Esophagus squamous epithelium (tissue), 5 donors: ENCODE measurements at places on chromosomes 12 and 14.

GRCh38 chr12:123938679-123939480, 33.8 kb downstream of the CCDC92 start:
- no peaks in the 10 kb centered on the region for H3K27me3 ChIP-seq
- no peak overlapping the region for H3K4me3 ChIP-seq

DNA sequence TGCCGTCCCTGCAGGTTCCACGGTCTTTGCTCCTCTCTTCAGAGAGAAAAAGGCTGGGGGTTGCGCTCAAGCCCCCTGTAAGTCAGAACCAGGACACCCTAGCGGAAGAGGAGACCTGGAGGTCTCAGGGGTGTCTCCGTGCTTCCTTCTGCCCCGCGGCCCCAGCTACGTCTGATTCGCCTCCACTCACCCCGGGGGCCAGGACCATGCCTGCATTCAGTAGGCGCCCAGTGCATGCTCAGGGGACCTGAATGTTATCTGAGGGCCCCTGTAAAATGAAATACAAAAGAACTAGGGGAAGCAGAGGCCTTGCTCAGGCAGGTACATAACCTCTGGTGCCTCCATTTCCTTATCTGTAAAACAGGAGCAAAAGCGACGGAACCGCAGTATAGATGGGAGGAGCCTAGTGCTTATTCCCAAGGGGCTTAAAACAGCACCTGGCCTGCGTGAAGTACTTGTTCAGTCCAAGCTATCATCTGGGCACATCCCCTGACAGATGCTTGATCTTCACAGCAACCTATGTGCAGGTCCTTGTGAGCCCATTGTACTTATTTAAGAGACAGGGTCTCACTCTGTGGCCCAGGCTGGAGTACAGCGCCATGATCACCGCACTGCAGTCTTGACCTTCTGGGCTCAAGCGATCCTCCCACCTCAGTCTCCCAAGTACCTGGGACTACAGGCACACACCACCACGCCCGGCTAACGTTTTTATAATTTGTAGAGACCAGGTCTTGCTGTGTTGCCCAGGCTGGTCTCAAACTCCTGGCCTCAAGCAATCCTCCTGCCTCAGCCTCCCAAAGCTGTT, 110.3 kb upstream of the NCOR2 start:
- H3K4me1 ChIP-seq: peaks cover 37% of the 10 kb centered on the region
- H3K27ac ChIP-seq: no peak overlapping the region
- no peaks in the 10 kb centered on the region for H3K36me3 ChIP-seq
- no peak overlapping the region for H3K4me3 ChIP-seq
- H3K27me3 ChIP-seq: no peaks in the 10 kb centered on the region

DNA sequence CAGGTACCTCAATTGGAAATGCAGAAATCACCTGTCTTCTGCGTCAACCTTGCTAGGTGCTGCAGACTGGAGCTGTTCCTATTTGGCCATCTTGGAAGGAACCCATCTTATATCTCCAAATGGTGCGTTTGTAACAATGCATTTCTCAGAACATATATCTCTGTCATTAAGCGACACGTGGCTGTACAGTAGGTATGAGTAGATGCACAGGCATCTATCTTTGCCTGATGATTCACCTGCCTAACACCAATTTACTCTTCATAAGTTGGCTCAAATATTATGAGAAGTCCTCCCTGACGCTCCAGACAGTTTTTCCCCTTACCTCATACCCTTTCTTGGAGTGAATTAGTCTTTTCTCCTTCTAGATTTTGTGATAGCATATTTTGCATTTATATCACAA, 44.2 kb downstream of the GPR137C start:
- no peak for DNase-seq
- H3K27me3 ChIP-seq: no peaks in the 10 kb centered on the region
- H3K27ac ChIP-seq: no peak overlapping the region

DNA sequence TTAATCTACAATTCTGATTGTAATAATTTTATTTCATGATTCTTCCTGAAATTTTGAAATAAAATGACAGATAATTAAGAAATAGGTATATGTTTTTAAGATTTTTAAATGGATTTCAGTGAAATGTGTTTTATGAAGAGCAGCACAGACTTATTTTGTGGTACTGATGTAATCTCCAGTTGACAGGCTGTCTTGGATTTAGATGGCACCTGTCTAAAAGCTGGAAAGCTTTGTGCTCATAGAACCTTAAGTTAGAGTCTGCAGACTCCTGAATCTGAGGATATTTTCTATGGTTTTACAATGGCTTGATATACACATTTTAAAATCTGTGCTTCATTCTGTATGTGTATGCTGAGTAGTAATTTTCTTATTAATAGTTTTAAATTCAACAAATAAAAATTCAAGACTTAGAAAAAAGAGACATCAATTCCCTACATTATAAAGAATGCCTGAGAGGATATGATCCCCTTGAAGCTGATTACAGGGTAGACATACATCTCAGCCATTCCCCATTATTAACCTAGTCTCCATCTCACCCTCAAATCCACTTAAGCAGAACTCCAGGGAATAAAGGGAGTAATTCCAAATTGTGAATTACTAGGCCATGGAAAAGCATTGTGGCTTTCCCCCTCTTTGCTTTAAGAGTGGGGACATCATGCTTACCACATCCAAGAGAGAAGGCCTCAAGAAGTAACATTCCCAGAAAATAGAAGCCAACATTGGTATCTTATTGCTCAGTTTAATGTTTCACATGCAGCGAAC, 33.7 kb upstream of the ACSS3 start:
- no peak for DNase-seq
- H3K27me3 ChIP-seq: no peaks in the 10 kb centered on the region
- H3K36me3 ChIP-seq: no peaks in the 10 kb centered on the region
- no peak overlapping the region for H3K4me3 ChIP-seq

DNA sequence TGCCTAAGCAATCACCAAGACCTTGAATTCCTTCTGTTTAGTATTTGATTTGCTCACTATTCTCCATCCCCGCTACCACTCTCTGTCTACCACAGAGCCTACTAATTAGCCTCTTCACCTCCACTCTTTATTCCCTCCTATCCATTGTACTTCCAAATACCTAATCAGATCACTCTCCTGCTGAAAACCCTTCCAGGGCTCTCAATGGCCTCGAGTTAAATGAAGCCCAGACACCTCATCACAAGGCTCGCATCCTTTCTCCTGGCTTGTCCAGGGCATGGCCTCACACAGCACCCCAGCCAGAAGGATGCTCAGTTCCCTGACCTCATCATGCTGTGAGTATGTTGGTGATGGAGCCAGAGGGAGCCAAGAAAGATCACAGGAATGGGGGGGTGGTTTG, 71.4 kb upstream of the PRMT8 start:
- no peak for DNase-seq
- H3K27me3 ChIP-seq: no peaks in the 10 kb centered on the region
- no peaks in the 10 kb centered on the region for H3K4me1 ChIP-seq
- H3K36me3 ChIP-seq: no peaks in the 10 kb centered on the region

DNA sequence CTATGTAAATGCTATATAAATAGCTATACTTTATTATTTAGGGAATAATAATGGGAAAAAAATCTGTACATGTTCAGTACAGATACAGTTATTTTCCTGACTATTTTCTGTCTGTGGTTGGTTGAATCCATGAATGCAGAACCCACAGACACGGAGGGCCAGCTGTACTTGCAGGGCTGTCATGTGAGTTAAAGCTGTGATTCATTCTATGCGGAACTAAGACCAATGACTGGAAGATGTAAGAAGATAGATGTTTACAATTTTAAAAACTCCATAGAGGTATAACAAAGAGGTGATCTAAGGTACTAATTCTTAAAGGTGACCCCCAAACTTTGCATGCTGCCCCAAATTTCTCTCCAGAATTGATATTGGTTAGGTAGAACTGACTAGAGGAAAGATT, 14.6 kb downstream of the PCNX4 start:
- no peak overlapping the region for H3K4me3 ChIP-seq
- no peaks in the 10 kb centered on the region for H3K4me1 ChIP-seq
- DNase-seq: no peak
- H3K36me3 ChIP-seq: no peaks in the 10 kb centered on the region

DNA sequence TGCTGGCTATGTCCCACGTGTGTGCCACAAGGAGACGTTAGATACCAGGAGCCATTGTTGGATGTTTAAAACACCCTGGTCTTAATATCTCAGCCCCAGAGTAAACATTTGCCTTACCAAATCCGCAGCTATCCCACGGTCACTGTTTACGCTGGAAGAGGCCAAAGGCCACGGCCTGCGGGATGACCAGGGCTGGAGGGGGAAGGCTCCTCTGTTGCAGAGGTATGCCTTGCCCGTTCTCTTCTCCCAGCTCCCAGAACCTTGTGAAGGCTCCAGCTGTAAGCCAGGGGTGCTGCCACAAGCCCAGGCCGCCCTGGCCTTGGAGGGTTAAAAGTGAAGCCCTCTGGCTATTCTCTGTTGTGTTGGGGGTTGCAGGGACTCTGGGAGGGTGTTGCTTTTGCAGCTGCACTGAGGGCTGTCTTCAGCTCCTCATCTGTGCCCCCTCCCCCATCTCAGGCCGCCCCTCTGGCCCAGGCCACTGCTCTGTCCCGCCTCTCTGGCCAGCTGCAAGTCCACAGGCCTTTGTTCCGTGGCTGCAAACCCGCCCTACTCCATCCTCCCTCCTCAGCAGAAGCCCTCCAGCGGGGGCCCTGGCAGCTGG, 2.5 kb downstream of the PLEKHG3 start:
- DNase-seq: no peak
- H3K4me1 ChIP-seq: peaks cover 62% of the 10 kb centered on the region
- peak overlapping the region; percentile 97 for H3K27ac ChIP-seq
- H3K27me3 ChIP-seq: no peaks in the 10 kb centered on the region

DNA sequence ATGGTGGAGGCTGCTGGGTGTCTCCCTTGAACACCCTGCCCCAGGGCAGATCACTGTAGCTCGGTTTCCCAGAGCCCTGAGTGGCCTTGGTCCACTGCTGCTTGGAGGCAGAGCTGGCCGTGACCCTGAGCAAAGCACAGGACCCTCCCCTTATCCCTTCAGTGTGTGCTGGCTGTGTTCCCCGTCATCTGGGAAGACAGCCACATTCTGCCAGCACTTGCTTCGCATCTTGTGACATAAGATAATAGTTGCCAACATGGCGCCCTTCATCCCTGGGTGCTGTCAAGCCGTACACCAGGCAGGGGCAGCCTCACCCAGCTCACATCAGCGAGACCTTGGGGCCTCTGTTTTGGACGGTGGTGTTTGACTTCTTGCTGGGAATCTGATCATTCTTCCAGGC, 12.1 kb upstream of the ALDH2 start:
- no peak overlapping the region for H3K27ac ChIP-seq
- H3K36me3 ChIP-seq: peaks cover 54% of the 10 kb centered on the region
- H3K4me1 ChIP-seq: peaks cover 27% of the 10 kb centered on the region
- H3K4me3 ChIP-seq: no peak overlapping the region
- H3K27me3 ChIP-seq: no peaks in the 10 kb centered on the region

DNA sequence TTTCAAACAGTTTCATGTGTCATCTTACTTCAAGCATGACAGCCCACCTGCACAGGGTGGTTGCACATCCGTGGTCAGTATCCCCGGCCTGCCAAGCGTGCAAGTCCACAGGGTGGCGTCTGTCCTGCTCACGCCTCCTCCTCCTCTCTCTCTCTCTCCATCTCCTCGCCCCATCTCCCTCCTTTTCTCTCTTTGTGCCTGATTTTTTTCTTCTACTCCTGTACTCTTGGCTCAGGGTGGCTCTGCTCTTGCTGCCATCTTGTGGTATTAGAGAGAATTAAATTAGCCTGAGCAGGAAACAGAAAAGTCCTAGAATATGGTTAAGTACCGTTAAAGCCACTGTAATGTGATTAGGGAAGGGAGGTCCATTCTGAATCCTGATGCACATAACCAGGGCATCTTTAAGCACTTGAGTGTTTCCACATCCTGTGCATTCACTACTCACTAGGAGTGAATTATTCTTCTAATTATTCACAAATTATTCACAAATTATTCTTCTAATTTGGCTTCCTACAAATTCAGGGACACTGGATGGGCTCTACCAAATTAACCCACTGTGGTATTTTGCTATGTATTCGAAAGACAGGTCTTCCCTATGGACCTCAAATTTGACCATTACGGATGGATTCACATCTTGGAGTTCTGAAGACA, 25.5 kb upstream of the DTX1 start:
- no peak overlapping the region for H3K27ac ChIP-seq
- DNase-seq: no peak
- H3K4me3 ChIP-seq: no peak overlapping the region
- no peaks in the 10 kb centered on the region for H3K36me3 ChIP-seq
- no peaks in the 10 kb centered on the region for H3K27me3 ChIP-seq

GRCh38 chr14:92585981-92586937, 72.7 kb downstream of the RIN3 start:
- peaks cover 25% of the 10 kb centered on the region for H3K4me1 ChIP-seq
- no peaks in the 10 kb centered on the region for H3K36me3 ChIP-seq
- no peak for DNase-seq
- H3K27ac ChIP-seq: peak overlapping the region; percentile 59
- H3K4me3 ChIP-seq: no peak overlapping the region

DNA sequence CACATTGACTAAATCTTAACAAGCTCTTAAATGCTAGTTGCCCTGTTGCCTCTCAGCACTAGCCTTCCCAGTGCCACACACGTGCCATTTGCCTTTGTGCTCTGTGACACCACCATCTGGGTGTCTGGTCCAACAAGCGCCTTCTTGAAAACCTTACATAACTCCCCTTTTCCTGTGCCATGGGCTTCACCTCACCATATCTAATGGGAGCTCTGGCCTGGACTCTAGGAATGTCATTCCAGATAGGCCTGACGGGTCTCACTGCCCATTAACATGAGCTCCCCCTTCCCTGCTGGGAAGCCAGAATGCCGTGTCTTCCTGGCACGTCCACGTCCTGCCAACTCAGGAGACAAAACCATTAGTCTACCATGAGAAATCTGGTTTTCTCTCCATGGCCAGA, 24.4 kb downstream of the SSPN start:
- H3K4me3 ChIP-seq: no peak overlapping the region
- H3K27ac ChIP-seq: no peak overlapping the region

DNA sequence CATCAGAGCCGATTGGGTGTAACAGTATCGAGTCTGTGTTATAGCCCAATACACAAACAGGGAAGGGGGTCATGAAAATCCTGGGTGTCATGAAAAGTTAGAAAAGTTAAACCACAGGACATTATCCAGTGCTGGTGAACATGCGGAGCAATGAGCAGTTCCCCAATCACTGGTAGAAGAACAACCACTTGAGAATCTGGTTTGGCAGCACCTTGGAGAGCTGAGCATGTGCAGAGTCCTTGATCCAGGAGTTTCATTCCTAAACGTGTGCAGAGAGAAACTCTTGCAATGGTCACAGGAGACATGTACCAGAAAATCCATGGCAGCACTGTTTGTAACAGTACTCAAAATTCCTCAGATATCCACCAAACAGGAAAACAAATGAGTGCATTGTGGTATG, 23.0 kb upstream of the JDP2 start:
- no peaks in the 10 kb centered on the region for H3K36me3 ChIP-seq
- no peaks in the 10 kb centered on the region for H3K27me3 ChIP-seq
- H3K4me3 ChIP-seq: no peak overlapping the region
- peaks cover 19% of the 10 kb centered on the region for H3K4me1 ChIP-seq
- no peak overlapping the region for H3K27ac ChIP-seq

DNA sequence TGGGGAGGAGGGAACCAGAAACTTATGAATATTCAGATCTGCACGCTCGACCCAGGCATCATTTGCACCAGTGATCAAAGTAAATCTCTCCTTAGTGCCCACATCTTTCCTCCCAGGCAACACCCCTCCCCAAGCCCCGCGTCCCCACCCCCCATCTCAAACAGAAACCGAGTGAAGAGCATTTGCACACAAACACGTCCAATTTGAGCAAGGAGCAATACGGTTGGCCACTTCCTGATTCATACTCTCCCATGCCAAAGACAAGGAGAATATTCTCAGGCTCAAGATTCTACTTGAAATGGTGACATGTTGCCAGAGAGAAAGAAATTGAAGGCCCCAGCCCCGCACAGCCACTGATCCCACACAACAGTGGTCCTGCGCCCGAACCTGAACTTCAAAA, 7.1 kb downstream of the FOXN3 start:
- peak overlapping the region; percentile 83 for H3K27ac ChIP-seq
- no peaks in the 10 kb centered on the region for H3K36me3 ChIP-seq
- DNase-seq: no peak
- peaks cover 46% of the 10 kb centered on the region for H3K4me1 ChIP-seq
- H3K4me3 ChIP-seq: peak overlapping the region; percentile 36
